ENCODE measurements at places on chromosomes 11 and 22. TPM values are rescaled to one million over a fixed set of nuclear protein-coding genes. Genes with fewer than 3 reads are reported as not detected.

Gene RPL27A
- 920 TPM for total RNA-seq

Gene OR4D5
- total RNA-seq = not detected

DNA sequence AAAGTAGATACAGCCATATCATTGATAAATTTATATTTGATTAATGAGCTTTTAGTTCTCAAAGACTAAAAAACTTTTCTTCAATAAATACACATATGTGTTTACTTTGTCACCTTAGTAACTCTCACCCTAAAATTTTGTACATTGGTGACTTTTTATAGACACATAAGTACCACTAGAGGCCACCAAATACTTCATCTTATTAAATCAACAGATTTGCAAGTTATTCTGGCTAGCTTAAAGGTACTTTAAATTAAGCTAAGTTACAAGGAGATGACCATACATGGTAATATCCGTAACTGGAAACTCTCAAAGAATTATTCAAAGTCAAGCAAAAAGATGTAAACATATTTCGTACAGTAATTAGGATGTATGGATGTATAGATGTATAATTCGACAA lies 112.2 kb downstream of the SBF2 start:
- DNase-seq = no peak

- no peak for DNase-seq
Observed at GRCh38 chr22:29359469-29359868, 28.9 kb downstream of the AP1B1 start.

Gene C22orf42
- total RNA-seq = not detected

Gene TBX1
- total RNA-seq = 13.5 TPM

Gene DEUP1
- total RNA-seq = 0.68 TPM

DNA sequence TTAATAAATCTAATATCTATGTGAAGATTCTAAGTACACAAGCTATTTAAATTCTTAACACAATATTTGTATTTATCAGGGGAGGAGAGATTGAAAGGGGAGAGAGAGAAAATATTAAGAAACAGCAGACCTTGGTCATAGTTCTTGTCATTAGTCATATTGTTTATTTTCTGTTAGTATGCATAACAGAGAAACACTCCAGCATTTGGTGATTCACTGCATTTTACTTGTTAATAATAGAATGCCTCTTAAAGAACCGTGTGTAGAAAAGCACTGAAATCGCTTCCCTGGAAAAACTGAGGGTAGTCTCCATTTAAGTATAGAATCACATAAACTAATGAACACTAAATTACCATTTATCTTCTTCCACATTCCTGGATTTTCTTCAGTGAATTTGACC lies 122.7 kb upstream of the TRPC6 start:
- no peak for DNase-seq

DNA sequence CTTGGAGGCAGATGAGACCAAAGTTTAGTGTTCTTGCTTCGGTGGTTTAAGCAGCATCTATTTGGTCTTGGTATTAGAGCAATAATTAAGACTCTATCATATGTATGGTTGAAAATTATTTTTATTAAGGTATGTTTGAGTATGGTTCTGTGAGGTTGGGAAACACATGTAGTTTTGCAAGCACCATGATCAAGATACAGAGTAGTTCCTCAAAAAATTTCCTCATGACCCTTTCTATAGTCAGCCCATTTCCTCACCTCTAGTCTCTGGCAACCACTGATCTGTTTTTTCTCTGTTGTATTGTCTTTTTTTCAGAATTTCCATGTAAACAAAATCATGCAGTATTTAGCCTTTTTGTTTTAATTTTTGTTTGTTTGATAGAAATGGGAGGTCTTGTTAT lies 18.4 kb downstream of the MTMR3 start:
- no peak for DNase-seq

Gene BEST1
- 14.1 TPM for total RNA-seq

Gene BBOX1
- 0.38 TPM for total RNA-seq

DNA sequence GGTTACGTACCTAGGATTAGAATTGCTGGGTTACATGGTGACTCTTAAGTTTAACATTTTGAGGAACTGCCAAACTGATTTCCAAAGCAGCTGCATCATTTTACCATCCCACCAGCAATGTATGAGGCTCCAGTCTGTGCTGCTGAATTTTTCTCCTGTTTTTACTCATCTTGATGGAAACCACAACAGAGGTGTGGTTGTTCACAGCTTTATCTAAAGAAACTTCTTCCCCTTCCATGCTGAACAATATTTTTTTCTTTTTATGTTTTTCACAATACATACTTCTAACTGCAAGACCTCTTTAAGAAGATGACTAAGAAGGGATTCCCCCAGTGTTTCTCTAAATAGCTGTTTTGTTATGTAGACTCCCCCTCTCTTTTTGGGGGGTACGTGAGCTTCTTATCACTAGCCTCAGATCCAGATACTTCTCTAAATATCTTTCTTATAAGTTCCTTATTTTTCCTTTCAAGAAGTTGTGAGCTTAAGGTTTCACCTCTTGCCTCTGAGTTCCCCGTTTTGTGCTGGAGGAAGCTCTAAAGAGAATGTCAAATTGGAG lies 24.0 kb downstream of the TCP11L1 start:
- no peak for DNase-seq

DNA sequence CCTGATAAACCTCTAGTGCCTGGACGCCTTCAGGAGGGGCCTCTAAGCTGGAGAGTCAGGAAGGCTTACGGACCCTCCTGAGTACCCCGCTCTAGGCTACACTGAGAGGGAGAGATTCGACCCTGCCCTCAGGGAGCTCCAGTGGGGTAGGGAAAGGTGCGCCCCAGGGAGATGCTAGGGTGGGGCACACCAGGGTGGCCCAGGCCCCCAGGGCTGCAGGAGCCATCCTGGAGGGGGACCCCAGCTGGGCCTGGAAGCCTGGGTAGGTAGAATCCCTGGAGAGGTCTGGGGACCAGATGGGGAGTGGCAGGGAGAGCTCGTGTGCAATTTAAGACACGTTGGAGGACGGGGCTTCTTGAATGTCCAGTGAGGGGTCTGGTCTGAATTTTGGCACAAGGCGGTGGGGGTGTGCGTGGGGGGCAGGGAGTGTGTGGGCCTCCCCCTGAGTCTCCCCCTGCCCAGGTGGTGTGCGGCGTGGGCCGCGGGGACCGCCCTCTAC lies 4.7 kb downstream of the CARNS1 start:
- DNase-seq = no peak

DNA sequence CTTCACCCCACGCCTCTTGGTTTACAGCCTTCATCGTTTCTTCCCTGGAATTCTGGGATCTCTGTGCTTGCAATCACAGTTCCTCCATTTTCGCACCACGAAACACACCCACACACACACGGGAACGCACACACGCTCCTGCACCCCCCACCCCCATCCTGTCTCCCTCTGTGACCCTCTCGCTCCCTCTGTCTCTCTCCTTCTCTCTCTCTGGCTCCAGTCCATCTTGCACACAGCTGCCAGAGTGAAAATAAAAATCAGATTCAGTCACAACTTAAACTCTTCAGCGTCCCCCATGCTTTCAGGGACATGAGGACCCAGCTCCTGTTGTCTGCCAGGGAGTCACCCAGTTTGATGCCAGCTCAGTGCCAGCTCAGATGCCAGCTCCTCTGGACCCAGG lies 3.0 kb downstream of the GAL start:
- DNase-seq = no peak

DNA sequence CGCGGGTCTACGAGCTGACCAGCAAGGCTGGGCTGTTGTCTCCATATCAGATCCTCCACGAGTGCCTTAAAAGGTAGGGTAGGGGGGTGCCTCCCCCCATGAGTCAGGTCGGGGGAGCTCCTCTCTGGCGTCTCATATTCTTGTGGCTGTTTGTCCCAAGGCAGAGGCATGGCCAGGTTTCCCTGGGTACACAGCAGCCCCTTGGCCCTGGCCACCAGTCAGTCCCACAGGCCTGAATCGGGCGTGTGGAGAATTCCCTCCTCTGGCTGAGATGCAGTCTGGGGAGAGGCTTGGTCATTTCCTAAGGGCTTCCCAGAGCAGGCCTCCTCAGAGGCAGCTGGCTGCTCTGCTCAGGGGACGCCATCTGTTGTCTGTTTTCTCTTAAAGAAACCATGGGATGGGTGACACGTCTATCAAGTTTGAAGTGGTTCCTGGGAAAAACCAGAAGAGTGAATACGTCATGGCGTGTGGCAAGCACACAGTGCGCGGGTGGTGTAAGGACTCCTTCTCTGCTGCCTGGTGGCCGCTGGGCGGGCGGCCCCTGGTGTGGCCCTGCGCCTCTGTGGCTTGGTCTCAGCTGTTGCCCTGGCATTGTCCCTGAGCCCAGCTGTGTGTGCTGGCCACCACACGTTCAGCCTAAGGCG lies 9.6 kb upstream of the RANBP1 start:
- peak; percentile 27 for DNase-seq

Gene WNT11
- 9.2 TPM for total RNA-seq

DNA sequence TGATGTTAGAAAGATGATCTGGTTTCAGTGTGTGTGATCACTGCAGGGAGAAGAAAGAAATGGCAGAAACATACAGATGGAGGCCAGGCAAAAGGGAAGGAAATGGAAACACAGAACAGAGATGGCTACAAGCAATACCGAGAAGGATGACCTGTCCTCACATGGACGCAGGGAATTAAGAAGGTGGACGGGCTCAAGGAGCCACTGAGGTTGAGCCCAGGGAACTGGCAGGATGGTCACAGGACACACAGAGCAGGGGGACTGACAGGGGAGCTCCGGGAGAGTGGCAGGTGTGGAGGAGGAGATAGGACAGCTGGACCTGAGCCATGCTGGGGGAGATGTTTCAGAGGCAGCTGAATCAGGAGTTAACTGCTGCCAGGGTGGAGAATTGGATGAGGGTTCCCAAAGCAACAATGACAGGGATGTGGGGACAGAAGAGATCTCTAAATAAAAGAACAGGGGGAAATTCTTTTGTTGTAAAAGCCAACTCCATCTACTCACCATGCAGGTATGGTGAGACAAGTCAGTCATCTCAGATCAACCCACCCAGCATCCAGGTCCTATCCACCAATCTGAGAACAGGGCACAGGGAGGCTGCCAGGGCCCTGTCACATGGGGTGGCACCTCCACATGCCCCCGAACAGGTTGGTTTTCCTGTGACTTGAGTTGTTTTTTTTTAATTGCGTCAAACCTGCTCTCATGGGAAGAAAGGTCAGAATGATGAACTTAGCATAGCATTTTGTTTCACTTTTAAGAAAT lies 26.3 kb downstream of the KLHL22 start:
- no peak for DNase-seq

GRCh38 chr22:48247829-48248228 lies 1485.4 kb downstream of the TBC1D22A start:
- no peak for DNase-seq

DNA sequence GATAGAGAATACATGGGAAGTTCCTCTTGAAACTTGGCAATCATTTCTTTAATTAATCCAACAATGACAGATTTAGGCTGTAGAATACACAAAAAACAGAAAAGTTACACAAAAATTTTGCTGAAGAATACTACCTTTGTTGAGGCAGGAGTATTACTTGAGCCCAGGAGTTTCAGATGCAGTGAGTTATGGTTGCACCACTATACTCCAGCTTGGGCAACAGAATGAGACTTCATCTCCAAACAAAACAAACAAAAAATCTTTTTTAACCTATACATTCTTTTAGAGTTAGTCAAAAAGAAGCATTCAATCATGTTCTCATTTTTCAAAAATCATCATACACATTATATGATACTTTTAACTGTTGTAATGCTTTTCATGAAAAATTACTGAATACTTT lies 22.1 kb downstream of the UEVLD start:
- no peak for DNase-seq

DNA sequence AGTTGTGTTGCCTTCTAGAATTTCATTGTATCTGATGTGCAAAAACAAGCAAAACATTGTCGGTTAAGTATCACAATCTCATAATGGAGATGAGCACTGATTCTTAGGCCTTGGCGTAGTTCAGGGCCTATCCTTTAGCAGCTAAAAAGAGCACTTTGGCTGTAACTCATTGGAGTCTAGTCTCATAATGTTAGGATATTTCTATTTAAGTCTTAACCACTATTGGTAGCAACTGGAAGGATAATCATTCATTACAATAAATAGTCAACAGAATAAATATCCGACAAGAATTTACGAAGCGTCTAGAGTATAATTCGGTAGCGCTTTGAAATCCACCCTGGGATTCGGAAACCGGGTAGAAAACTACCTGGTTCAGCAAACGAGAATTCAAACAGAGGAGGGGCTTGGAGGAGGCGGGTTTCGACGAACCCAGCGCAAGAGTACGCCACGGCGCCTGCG lies 461 bp upstream of the EED start:
- peak; percentile 91 for DNase-seq

DNA sequence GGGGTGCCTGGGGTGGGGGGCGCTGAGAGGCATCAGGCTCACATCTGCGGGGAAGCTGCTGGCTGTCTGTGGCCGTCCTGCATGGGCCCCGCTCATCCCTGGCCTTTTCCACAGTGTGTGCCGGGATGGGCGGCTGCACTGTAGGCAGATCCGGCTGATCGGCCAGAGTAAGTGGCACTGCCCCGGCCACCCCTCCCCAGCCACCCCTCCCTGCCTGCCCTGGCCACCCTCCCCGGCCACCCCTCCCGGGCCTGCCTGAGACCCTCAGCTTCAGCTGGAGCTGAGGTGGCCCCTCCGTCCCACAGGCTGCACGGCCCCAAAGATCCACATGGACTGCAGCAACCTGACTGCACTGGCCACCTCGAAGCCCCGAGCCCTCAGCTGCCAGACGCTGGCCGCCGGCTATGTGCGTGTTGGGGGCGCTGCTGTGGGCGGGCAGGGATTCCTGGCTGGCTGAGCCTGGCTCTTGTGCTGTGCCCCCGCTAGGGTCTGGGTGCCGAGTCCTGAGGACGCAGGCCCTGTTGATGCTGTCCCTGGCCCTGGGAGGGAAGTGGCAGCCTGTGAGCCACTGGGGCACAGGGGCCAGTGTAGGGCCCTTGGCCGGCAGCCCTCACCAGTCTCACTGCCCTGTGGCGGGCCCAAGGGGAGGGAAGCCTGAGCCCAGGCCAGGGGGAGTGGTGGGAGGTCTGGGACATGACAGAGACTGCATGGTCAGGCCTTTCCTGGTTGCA lies 10.9 kb downstream of the MUC2 start:
- DNase-seq = peak; percentile 41

- DNase-seq = peak; percentile 30
Observed at GRCh38 chr22:36578619-36579018, 49.7 kb upstream of the EIF3D start.

DNA sequence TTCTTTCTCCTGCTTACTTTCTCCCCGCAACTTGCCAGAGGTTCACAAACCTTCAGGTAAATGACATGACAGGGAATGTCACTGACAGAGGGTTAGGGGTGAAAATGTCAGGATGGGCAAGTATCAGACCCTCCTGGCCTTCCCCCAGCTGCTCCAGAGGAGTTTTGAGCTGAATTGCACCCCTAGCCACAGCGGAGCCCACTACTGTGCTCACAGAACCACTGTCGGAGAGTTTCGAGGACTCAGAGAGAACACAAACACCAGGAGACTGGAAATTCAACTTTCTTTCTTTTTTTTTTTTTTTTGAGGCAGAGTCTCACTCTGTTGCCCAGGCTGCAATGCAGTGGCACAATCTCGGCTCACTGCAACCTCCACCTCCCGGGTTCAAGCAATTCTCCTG lies 21.5 kb upstream of the P2RY2 start:
- no peak for DNase-seq
